ENCODE measurements at places on chromosomes 16 and 17.

- no peak for DNase-seq
Measured at GRCh38 chr17:72004011-72004427, 116.8 kb upstream of the SOX9 start.

- DNase-seq, result no peak
Measured at GRCh38 chr17:49224997-49225337, 5.6 kb downstream of the PHOSPHO1 start.

- no peak for DNase-seq
Measured at GRCh38 chr16:71373073-71373472, 14.6 kb downstream of the CALB2 start.

GRCh38 chr17:4185656-4186055 is 42.7 kb downstream of the CYB5D2 start:
- DNase-seq, result no peak

DNA sequence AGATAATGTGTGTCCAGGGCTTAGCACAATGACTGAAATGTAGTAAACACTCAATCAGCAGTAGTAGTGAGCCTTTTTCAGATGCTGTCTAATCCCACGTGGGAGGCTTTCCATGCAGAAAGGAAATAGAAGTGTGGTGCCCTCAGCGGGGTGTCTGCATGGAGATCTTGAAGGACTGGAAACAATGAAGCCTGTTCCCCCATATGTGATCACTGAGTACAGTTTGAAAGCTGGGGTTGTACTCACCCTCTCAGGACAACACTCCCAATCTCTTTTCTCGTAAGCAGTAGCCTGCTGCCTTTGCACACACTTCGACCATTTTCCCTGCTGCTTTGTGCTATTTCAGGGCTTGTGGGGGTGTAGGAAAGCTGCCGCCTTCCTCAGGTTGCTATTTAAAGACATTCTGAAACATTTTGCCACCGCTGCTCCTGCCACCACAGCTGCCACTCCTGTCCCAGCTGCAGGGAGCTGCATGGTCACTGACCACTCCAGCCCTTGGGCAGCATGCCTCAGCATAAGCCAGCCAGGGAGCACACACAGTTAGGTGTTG is 40.6 kb upstream of the HAS3 start:
- no peak for DNase-seq

DNA sequence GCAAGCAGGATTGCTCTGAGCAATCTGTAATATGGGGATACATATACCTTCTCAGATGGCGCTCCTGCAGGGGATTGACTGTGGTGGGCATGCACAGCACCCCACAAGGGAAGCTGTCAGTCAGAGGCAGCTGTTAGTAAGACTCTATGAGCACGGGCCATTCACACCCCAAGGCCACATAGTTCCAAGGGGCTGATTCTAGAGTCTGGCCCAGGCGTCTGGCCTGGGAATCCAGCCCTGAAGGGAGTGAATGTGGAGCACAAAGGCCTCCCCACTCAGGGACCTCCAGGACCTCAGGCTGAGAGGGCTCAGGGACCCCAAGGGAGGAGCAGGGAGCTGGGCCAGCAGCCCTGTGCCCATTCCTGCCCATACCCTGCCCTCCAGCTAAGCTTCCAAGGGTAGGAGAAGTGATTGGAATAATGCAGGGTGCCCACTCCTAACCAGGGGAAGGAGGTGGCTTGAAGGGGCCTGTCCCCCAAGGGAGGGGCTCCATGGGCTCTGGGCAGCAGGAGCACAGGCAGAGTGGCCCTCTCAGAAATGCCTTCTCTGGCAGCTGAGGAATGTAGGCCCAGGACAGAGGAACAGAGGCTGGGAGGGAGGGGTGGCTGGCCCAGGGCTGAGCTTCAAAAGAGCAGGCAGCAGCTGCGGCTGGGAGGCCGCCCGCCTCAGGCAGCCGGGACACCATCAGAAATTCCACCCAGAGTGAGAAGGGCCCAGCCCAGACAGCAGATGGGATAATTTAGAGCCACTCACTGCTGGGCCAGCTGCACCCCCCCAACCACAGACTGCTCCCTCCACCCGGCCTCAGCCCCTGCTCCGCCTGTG is 48.9 kb upstream of the MRPS23 start:
- no peak for DNase-seq

DNA sequence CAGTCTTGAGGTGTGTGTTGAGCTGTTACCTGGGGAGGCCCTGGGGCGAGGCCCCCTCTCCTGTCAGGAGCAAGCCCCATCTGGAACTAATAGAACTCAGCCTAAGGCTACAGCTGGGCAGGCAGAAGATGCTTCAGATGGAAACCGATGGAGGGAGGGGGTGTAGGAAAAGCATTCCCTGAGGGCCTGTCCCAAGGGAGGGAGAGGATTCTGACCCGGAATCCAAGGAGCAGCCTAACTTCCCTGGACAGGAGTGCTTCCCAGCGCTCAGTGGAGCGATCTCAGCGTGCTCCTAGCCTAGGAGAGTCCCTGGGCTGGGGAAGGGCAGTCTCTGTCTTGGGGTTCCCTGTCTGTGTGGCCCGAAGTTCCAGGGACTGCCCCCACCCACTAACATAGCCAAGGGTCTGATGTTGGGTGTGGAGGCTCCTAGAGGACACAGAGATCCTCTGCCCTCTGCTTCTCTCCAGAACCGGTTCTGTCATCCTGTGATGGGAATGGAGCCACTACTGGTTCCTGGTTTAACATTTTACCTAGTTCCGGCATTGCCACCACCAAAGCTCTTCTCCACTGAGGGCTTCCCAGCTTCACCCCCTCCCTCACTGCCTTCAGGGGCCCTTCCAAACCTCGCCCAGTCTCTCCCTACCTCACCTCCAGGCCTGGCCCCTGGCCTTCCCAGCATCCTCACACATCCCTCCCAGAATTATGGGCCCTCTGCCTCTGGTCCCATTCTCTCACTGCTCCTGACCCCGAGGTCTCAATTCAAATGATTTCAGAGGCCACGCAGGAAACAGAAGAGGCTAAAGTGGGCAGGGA is 58.7 kb downstream of the RTN4RL1 start:
- no peak for DNase-seq

DNA sequence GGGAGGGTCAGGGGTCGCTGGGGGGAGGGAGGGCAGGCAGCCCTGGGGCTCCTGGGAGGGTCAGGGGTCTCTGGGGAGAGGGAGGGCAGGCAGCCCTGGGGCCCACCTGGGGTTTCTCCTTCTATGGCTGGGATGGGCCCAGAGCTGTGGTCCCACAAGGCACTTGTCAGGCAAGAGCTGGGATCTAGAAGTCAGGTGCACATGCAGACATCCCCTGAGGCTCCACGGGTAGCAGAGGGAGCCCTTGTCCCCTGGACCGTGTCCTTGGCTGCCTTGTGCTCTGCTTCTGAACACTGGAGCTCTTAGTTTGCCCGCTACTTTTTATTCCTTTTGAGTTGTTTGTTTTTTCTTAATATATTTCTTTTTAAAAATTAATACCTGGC is 1.8 kb downstream of the TUBB3 start:
- DNase-seq, result no peak

GRCh38 chr17:69492410-69493071 is 78.0 kb downstream of the MAP2K6 start:
- no peak for DNase-seq

Data from effector CD8-positive, alpha-beta T cell (primary cell).